Left lobe of liver (tissue), 2 donors: ENCODE measurements at places on chromosomes 5 and 9. TPM values are rescaled to one million over a fixed set of nuclear protein-coding genes. Genes with fewer than 3 reads are reported as not detected.

The SLC46A2 gene
- total RNA-seq = not detected

The ANKRA2 gene
- 10.6 TPM for total RNA-seq

The PPP1R2B gene
- not detected for total RNA-seq

The APBA1 gene
- 19.7 TPM for total RNA-seq

DNA sequence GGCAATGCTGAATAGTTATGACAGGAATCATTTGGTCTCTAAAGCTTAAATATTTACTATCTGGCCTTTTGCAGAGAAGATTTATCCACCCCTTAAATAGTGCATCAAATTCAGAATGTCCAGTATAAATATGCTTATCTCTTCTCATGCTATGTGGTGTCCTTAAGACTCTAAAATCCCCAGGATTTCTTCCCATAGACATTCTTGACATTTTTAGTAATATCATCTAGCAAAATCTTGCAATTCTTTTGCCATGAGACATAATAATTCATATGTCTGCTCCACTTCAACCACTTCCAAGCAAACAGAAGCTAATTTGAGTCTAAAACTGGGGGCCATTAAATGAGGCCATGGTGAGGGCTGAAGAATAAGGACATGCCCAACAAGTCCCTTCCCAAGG is 1923.4 kb upstream of the CDH9 start:
- no peak for DNase-seq

DNA sequence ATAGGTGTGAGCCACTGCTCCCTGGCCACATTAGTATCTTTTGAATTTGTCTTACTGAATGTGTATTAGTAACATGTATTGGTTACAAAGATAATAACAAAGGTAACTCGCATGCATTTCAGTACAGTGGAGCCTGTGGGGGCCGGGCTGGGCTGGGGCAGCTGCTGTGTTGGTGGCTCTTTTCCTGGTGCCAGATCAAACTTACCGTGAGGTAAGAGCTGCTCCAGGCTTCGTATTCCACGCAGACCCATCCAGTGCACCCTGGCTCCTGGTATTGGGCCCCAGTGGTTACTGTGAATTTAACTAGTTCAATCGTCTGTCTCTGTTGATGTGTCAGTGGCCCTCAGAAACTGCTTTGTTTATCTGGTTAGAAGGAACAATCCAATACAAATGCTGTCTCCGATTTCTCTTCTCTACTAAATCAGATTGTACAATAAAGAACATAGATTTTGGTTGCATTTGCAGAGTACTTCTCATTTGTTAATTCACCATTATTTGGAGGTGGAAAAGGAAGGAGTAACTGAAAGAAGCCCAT is 15.6 kb downstream of the PRRC2B start:
- DNase-seq = no peak

GRCh38 chr5:77683171-77683732 is 44.7 kb upstream of the OTP start:
- no peak for DNase-seq

GRCh38 chr5:73437101-73437776 is 11.3 kb downstream of the FOXD1 start:
- no peak for DNase-seq

GRCh38 chr5:1594357-1595106 is 70.8 kb upstream of the LPCAT1 start:
- DNase-seq = peak; percentile 68

- no peak for DNase-seq
These were observed 65.1 kb upstream of the PTCH1 start for GRCh38 chr9:95581900-95582299.
